Islet precursor cell (in vitro differentiated cells): ENCODE measurements at places on chromosomes 12 and 14.

GRCh38 chr12:101951002-101951670 is 73.8 kb downstream of the DRAM1 start:
- DNase-seq = no peak

DNA sequence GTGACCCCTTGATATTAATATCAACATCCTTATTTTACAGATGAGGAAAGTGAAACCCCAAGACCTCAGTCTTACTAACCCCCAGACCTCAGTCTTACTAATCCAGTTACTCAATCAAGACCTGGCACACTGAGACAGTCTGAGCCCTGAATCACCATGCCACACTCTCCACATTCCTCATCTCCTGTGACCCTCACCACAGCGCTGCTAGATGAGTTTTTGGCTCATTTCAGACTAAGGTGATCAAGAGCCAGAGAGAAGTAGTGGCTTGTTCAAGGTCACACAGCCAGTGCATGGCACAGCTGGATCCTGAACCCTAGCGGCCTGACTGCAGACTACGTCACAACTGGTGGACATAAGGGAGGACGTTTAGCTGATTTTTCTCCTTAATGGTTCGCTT is 579.2 kb downstream of the BCL11B start:
- DNase-seq = no peak

DNA sequence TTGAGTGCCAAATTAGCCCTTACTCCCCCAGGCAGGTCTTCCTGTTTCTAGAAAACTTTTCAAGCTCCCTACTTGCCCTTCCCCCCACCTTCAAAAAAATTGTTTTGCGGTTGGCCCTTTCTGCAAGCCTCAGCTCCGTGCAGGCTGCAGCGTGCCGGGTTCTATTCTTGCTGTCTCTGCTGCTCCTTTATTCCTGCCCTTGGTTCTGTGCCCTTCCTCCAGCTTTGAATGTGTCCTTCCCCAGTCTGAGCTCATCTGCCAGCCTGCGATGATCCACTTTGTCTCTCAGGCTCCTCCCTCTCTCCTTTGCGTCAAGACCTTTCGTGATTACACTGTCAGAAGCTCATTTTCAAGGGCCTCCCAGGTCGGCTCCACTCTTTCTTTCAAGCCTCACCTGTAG is 98.6 kb downstream of the IRF2BPL start:
- DNase-seq = no peak

GRCh38 chr12:93032758-93033157 is 103.7 kb upstream of the EEA1 start:
- DNase-seq = no peak

DNA sequence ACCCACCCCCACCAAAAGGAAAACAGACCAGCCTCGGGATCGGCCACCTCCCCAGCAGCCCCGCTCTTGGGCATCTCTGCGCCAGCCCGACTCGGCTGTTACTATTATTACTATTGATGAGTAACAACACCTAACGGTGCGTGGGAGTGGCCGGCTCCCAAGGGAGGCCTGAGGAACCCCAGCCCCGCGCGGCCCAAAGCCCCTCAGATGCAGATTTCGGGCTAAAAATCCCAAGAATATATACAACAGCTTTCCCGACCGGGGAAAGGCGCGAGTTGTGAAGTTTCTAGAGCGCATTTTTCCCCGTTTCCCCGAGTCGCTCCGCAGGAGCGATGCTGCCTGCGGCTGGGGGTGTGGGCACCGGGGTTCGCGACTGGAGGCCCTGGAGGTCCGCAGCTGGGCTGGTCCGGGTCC is 565 bp downstream of the NT5DC3 start:
- peak; percentile 57 for DNase-seq

DNA sequence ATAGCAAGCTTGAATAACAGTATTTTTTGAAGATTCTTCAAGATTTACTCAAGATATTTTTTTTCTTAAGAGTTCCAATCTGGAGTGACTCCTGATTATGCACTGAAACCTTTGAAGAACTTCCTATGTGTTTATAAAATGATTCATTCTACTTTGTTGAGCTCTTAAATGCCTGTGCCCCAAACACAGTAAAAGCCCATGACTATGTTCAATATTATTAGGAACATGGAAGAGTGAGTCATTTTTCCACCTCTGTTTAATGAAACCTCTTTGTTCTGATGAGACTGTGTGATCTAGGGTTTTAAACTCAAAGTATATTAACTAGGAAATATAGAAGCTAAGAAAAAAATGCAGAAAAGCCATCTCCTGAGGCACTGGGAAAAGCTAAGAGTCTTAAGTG is 415.0 kb upstream of the FBXO33 start:
- DNase-seq = no peak

- no peak for DNase-seq
These were observed 201.3 kb upstream of the OR4E1 start for GRCh38 chr14:21874946-21875345.

DNA sequence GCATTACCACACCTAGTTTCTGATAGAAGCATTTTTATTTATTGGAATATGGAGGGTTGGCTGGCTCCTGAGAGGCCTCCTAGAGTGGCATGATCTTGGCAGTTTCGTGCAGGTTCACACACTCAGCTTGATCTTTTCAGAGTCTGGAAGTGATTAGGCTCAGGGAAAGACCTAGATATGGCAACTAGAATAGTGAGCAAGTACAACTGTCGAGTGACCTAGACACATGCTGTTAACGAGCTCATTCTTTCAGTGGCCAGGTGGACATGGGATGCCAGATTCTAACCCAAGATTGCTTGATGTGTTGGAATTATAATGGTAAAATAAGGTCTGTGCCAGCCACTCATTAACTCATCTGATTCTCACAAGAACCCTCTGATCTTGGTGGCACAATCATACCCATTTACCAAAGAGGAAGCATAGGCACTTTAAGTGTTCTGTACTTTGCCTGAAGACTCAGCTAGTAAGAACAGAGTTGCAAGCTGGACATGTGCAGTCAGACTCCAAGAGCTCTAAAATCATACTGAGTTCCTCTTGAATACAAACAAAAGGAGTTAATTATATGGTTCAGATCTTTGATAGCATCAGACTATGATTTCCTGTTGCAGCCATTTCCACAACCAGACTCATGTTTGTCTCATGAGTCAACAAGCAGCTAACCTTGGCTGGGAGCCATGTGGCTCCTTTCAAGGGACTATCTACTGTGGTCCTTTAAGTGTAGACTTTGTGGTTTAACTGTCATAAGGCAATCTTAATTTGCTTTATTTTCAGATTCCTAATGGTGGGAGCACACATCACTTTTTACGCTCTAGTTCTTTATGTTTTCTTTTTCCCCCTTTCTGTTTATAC is 144.2 kb downstream of the PLEKHA5 start:
- DNase-seq = peak; percentile 85

- no peak for DNase-seq
These were observed 49.2 kb downstream of the SLC35F4 start for GRCh38 chr14:57816568-57817284.

DNA sequence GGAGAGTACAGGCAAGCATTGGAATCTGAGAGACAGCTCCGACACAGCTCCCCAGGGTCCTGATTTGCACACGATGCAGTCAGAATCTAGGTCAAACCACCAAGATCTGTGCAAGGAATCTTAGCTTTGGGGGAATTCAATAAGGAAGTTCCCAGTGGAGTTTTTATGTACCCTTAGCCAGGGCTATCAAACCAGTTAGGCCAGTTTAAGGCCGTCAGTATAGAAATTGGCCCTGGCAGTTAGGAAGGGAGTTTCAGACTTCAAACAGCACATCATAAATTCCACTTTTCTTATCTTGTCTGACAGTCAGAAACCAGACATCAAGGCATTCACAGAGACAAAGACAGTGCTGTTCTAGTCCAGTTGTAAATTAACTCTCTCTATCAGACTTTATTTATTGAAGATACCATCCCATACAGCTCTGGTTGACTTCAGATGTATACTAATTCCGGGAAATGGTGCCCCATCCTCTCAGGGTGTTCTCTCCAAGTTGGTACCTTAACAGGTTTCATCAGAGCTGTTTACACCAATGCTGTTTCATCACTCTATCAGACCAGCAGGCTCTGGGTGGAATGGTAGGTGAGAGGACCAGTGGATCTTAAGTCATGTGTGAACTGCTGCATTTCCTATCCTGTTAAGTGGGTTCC is 157.5 kb upstream of the ATF7IP start:
- DNase-seq = peak; percentile 95

GRCh38 chr14:67425608-67426007 is 13.6 kb upstream of the PLEK2 start:
- no peak for DNase-seq

- DNase-seq = no peak
These were observed 135.9 kb downstream of the GPR65 start for GRCh38 chr14:88140874-88141273.

DNA sequence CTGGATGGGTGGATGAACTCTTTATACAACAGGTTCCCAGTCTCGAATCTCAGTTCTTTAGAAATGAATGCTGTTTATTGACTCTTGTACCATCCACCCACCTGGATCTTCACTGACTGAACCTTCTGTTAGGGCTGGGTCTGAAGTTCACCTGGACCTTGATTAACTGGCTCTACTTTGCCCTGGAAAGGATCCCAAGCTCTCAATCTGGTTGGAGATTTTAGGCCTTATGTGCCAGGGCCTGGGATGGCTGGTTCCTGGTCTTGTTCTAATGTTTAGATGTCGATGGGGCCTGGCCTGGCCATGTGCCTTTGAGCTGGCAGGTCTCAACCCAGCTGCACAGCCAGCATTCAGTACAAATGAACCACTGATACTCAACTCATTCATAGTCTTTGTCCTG is 76.5 kb upstream of the MED13L start:
- no peak for DNase-seq

- no peak for DNase-seq
These were observed 64.6 kb downstream of the SOX5 start for GRCh38 chr12:23884909-23885308.

DNA sequence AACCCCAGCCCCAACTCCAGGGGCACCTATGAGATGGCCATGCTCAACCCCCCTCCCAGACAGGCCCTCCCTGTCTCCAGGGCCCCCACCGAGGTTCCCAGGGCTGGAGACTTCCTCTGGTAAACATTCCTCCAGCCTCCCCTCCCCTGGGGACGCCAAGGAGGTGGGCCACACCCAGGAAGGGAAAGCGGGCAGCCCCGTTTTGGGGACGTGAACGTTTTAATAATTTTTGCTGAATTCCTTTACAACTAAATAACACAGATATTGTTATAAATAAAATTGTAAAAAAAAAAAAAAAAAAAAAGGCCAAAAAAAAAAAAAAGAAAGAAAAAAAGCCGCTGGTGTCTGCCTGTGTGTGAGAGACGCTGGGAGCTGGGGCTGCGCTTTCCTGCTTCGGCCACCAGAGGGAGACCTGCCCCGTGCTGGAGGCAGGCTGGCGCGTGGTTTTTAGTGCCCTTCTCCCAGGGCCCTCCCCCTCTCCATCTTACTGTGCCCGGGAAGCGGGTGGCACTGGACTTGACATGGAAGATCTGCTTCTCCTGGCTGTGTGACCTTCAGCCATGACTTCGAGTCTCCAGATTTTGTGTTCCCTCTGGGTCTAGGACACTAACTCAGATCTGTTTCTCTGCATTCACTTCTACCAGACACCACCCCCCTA is 3.4 kb upstream of the NXPH4 start:
- DNase-seq = peak; percentile 94

GRCh38 chr12:25566202-25566949 is 13.3 kb upstream of the LMNTD1 start:
- DNase-seq = no peak

DNA sequence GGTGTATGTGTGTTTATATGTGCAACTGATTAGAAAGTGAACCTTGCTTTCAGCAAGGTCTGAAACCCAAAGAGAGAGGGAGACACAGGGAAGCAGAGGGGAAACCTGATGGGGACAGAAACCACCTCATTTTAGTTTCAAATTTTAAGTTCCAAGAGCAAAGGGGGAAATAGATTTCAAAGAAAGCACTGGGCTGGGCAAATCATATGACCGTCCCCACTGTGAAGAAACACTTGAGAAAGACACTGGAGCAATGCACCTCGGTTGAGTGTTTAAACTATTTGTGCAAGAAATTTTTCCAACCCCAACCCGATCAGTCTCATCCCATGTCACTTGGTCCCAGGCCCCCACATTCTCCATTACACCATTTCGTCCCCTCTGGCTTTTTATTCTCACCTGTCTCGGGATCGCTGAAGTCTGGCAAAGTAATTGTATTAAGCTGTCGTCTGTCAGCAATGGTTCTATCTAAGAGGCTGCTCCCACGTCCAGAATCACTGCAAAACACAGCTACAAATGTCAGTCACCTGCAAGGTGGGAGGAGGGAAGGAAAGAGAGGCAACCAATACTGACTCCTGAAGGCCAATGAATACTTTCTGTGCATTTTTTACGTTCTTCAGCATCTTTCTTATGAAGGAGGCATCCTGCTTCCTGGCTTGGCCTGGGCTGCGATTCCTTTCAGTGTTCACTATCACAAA is 205.7 kb downstream of the TTC7B start:
- DNase-seq = no peak

- no peak for DNase-seq
These were observed 436.5 kb downstream of the PDZRN4 start for GRCh38 chr12:41624571-41624970.

DNA sequence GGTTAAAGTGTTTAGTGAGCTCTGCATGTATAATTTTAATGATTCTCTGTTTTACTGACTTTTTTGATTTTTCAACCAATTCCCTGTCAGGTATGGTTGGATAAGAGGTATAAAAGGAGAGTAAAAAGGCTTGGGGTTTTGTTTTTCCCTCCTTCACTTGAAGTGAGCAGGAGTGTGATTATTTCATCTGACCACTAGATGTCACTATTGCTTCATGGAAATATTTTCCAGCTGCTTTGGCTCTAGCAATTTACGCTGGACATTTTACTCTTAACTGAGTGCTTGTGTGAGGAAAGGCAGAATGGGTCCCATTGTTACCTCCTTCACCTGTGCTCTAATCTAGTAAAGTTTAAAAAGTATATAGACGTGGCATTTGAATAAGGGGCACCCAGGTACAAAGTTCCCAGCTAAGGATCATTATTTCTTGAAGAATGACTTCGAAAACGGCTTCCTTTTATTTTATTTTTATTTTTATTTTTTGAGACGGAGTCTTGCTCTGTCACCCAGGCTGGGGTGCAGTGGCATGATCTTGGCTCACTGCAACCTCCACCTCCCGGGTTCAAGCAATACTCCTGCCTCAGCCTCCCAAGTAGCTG is 66.5 kb downstream of the TBC1D30 start:
- no peak for DNase-seq

DNA sequence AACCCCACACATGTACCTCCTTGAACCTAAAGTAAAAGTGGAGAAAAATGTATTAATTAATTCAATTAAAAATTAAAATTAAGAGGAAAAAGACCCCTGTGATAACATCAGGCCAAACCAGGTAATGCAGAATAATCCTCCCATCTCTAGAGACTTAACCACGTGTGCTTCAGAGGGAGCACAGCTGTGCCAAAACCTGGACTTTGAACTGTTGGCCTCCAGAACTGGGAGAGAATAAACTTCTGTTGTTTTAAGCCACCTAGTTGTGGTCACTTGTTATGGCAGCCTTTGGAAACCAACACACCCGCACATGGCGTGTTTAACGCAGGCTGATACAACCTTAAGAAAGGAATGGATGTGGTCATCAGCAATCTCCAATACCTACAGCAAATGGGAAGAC is 23.8 kb downstream of the OAS2 start:
- peak; percentile 43 for DNase-seq
